ENCODE measurements at places on chromosomes 1 and 21. TPM values are rescaled to one million over a fixed set of nuclear protein-coding genes. Genes with fewer than 3 reads are reported as not detected.

Gene TNNI3K
- not detected for total RNA-seq

Gene VSIG8
- total RNA-seq: not detected

Gene TMEM200B
- not detected for total RNA-seq

Gene FCRL5
- not detected for total RNA-seq

Gene SIM2
- 0.22 TPM for total RNA-seq

Gene SLC45A1
- 0.20 TPM for total RNA-seq

Gene ETNK2
- not detected for total RNA-seq

Gene LCE3A
- not detected for total RNA-seq
